ENCODE measurements at places on chromosomes 13 and 19.

GRCh38 chr19:17647071-17648020 lies 40.8 kb downstream of the UNC13A start:
- no peak for DNase-seq

DNA sequence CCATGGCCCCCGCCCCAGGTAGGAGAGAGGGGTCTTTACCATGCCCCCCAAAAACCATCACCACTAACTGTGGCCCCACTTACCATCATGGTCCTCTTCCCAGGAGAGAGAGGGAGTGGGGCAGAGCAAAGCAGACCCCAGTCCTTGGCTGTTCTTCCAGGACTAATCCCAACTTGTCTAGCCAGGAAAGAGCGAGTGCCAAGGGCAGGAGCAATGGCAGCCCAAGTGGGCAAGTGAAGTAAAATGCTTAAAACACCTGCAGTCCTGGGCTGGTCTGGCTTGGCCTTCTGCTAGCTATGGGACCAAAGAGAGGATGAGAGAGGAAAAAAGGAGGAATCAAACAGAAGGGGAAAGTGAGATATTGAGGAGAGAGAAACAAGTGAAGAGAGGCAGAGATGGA lies 17.9 kb downstream of the ZSWIM4 start:
- no peak for DNase-seq

- no peak for DNase-seq
Measured at GRCh38 chr19:50315773-50316448, 13.3 kb downstream of the KCNC3 start.

- no peak for DNase-seq
Measured at GRCh38 chr19:46147166-46147740, 785 bp upstream of the IGFL2 start.

- DNase-seq, result no peak
Measured at GRCh38 chr13:42977219-42977659, 14.8 kb downstream of the EPSTI1 start.

GRCh38 chr13:50379584-50379983 lies 364.3 kb downstream of the KCNRG start:
- no peak for DNase-seq

GRCh38 chr13:74305876-74306275 lies 171.7 kb upstream of the KLF12 start:
- DNase-seq, result no peak
